Left kidney (tissue), 8 donors: ENCODE measurements at places on chromosomes 5 and 9.

GRCh38 chr9:109320331-109320741 lies 523 bp downstream of the EPB41L4B start:
- no peak for DNase-seq

GRCh38 chr9:126504977-126505455 lies 108.7 kb upstream of the LMX1B start:
- no peak for DNase-seq

- DNase-seq: no peak
These were observed 849 bp upstream of the RGMB start for GRCh38 chr5:98772415-98773213.

GRCh38 chr5:164832516-164832915 lies 1327.1 kb downstream of the MAT2B start:
- DNase-seq: no peak

DNA sequence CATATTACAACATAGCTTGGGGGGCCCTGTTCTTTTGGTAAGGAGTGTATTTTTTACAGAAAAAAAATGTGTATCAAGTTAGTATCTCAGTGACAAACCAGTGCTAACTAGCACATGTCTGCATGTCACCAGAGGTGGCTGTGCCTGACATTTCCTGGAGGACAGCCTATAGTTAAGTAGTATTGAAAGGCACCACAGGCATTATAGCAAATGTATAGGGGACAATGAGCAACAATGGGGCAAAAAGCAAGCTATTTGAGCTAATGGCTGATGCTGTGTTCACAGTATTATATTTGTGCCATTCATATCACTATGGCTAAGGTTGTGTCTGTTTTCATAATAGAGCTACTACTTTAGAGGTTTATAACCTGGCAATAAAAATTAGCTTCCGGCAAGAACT lies 1644.0 kb downstream of the MAT2B start:
- no peak for DNase-seq

- DNase-seq: no peak
These were observed 57.9 kb upstream of the SIMC1 start for GRCh38 chr5:176180339-176180738.

DNA sequence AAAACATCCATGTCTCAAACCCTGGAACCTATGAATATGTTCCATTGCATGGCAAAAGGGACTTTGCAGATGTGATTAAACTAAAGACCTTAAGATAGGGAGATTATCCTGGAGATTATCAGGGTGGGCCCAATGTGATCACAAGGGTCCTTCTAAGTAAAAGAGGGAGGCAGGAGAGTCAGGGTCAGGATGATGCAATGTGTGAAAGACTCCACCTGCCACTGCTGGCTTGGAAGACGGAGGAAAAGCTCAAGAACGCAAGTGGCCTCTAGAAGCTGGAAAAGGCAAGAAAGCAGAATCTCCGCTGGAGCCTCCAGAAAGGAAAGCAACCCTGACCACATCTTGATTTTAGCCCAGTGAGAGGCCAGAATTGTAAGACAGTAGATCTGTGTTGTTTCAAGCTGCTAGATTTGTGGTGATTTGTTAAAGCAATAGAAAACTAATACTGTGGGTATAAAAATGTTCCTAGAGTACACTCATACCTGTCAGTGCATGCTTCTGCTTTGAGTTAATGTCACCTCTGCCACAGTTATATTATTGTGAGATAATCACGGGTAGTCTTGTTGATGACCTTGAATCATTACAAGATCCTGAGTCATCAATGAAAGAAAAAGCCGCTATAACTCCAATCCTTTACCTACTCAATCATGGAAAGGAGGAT lies 93.5 kb upstream of the TNPO1 start:
- DNase-seq: no peak

GRCh38 chr9:72871685-72872084 lies 81.2 kb downstream of the ALDH1A1 start:
- no peak for DNase-seq
